ENCODE measurements at places on chromosomes 3 and 15.

- DNase-seq = no peak
Observed at GRCh38 chr3:167031364-167032049, 348.6 kb downstream of the ZBBX start.

GRCh38 chr3:9081184-9081818 lies 118.0 kb upstream of the RAD18 start:
- no peak for DNase-seq

DNA sequence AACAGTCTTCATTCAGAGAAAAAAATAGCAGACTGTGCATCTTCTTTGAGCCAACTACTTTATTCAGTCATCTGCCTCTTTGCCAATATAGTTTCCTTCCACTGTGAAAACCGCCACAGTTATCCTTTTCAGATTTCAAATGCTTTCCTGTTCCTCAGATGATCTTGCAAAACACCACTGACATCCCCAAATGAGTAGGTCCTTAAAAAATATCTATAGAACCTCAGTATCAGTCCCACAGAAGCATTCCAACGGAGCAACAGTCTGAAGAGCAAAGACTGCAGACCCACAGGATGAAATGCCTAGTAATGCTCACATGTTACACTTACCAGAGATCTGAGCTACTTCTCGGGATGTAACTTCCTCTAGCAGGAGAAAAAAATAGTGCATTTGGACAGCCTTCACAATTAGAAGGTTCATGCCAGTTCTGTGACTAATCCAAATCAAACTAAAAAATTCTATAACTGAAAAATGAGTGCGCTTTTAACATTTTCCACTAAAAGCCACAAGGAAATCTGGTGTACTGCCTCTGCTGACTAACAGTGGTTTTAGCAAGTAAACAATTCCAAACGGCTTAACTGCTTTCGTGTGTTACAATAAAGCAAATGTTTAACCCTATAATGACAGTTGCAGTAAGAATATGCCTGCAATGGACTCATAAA lies at the start of gene ANKRD28:
TSS of gene ANKRD28 (minus strand) at position 338 of the 662 bp plus-strand sequence. CDS start 1,458 bp downstream, outside the sequence.
- peak; percentile 83 for DNase-seq

GRCh38 chr3:192434186-192434585 lies 293.2 kb downstream of the FGF12 start:
- no peak for DNase-seq

DNA sequence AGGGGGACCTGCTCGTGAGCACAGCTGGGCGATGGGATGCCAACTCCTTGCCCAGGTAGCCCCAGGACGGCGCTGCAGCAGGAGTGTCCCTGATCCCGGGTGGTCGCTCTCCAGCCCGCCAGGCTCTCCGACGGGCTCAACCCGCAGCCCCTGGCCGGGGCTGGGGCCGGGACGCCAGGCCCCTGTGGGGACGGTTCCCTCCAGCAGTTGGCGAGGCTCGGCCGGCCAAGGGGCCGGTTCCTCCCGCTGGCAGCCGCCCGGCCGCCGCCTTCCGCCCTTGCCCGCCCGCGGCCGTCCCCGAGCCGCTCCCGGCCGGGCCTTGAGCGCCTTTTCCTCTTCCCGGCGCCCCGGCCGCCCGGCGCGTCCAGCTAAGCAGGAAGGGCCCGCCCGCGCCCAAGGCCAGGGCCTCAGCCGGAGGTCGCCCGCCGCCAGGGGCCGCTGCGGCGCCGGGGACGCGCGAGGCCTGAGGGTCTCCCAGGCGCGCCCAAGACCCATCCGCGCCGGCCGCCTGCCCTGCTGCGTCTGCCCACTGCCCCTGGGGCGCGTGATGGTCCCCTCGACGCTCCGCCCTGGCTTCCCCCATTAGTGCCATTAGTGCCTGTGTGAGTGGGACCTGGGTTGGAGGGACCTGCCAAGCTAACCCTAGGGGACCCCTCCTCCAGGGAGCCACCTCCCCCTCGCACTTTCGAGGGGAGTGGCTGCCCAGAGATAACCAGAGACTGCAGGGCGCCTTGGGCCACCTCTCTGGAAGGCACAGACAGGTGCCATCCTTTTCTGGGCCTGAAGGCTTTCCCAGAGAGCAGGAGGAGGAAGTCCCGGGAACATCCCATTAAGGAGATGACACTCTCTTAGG lies 106.4 kb downstream of the FBLN2 start:
- no peak for DNase-seq

GRCh38 chr3:117278424-117279190 lies 569.0 kb downstream of the TUSC7 start:
- peak; percentile 41 for DNase-seq

DNA sequence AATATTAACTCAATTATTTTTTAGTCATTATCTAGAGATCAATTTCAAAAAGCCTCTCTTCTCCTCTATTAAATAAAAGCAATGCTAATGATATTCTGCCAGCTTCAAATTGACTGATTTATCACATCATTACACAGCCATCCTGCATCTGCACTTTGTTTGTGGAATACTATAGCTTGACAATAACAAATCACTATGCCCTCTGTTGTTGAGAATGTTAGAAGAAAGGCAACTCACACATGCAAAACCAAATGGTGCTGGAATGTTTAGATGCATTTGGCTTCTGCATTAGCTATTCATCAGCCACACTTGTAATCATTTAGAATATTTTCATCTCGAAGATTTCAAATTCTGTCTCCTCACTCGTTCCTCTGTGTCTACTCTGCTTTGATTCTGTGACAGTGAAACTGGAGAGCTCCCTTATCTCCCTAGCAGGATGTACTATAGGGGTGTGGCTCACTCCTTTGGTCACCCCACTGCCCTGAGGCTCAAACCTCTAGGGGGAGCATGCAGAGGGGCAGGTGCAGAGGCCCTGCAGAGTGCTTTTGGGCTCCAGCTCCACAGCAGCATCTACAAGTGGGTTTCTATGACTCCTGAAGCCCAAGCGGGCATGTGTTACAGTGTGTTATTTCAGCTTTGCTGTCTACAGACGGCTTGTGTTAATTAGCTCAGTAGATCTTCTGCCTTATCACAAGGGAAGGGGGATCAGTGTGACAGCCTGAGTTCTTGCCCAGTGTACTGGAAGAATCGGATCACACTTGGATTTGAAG lies 454.1 kb upstream of the BCHE start:
- no peak for DNase-seq

DNA sequence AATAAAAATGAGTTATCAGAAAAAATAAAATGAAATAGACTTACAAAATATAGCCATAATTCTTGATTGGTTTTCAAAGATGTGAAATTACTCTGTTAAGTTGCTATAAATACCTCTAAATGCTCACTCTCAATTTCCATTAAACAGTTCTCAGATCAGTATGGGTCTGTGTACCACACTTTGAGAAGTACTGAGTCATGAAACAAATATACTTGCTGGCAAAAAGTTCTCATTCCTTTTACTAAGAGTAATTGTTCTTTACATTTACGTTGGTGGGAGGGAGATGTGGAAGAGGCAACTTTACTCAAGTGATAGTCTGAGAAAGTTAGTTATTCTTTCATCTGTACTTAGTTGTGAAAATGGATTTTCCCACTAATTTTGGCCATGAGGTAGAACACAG lies 96.3 kb downstream of the ZNF385D start:
- peak; percentile 30 for DNase-seq

DNA sequence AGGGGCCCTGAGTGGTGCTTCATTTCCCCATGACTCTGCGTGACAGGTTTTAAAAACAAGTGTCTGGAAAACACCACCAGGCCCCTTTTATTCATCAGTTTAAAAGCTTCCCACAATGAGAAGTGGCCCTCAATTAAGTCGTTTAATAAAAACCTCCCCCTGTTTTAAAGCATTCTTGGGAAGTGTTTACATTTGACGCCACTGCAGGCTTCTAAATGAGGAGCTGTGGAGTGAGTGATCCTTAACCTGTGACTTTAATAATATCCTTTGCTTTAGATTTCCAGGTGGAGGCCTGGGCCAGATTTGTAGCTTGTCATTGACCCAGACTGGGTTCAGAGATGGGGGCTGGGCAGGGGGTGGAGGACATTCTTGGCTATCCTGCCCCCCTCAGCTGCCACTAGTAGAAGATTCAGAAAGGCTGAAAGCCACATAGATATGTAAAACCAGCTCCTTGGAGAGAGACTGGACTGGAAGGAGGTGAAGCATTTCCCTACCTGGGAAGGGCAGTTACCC lies 11.3 kb downstream of the CGNL1 start:
- DNase-seq = no peak

GRCh38 chr3:10783360-10784351 lies 32.4 kb upstream of the SLC6A11 start:
- peak; percentile 18 for DNase-seq

GRCh38 chr3:115246461-115247020 lies 99.5 kb upstream of the ZBTB20 start:
- no peak for DNase-seq

GRCh38 chr3:195865752-195866151 lies 42.6 kb downstream of the TNK2 start:
- DNase-seq = no peak

DNA sequence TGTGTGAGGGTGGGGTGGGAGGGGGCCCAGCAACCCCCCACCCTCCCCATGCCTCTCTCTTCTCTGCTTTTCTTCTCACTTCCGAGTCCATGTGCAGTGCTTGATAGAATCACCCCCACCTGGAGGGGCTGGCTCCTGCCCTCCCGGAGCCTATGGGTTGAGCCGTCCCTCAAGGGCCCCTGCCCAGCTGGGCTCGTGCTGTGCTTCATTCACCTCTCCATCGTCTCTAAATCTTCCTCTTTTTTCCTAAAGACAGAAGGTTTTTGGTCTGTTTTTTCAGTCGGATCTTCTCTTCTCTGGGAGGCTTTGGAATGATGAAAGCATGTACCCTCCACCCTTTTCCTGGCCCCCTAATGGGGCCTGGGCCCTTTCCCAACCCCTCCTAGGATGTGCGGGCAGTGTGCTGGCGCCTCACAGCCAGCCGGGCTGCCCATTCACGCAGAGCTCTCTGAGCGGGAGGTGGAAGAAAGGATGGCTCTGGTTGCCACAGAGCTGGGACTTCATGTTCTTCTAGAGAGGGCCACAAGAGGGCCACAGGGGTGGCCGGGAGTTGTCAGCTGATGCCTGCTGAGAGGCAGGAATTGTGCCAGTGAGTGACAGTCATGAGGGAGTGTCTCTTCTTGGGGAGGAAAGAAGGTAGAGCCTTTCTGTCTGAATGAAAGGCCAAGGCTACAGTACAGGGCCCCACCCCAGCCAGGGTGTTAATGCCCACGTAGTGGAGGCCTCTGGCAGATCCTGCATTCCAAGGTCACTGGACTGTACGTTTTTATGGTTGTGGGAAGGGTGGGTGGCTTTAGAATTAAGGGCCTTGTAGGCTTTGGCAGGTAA lies 8.1 kb downstream of the FAM131A start:
- DNase-seq = no peak

DNA sequence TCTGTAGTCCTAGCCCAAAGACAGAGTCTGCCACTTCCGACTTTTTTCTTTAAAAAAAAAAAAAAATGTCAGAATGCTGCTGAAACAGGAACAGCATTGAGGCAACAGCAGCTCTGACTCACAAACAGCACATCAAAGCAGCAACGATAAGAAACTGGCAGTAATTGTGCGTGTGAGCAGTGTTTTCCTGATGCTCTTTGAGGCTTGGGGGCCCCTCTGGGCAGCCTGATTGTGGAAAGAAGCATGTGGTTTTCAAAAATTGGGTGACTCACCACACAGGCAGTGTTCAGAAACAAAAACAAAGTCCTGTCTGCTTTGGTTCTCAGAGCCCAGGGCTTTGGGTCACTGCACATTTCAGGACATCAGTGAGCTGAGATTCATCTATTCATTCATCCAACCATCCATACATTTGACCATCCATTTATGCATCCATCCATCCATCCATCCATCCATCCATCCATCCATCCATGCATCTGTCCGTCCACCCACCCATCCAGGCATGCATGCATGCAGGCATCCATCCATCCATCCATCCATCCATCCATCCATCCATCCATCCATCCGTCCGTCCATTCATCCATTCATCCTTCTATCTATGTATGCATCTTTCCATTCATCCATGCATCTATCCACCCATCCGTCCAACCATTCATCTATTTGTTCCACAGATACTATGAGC lies 308.4 kb downstream of the RPLP1 start:
- DNase-seq = peak; percentile 17

DNA sequence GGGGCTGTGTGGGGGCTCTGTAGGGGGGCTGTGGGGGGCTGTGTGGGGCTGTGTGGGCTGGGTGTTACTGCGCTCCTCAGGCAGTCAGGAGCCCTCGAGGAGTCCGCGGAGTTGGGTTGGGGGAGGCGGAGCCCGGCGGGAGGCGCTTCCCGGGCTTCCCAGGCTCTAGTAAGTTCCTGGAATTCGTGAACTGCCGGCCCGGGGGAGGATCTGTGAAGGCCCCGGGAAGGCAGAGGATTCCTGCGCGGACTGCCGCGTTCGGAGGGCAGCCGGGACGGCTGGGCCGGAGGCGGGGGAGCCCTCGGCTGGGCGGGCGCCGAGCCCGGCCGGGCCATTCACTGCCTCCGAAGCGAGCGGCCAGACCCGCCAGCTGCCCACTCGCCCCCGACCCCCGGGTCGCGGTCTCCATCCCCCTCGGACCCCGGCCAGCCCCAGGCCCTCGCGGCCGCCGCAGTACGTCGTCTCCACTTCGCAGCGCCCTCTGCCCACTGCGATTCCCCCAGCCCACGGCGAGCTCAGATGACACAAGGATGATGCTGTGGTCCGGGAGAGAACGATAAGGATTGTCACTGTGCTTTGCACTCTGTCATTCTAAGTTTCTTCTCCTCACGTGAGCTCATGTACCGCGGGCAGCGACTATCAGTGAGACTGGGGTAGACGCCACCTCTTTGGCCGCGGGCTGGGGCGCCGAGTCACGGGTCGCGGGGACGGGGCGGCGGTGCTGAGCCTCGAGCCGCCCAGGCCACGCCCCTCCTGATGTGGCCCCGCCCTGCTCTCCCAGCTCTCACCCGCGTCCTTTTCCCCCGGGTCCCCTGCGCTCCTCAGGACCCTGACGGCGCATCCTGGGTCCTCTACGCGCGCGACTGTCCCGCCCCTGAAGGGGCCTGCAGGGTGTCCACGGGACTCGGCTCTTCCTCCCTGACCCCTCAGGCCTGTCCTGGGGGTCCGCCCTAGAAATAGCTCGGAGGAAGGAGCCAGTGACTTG lies 65.3 kb downstream of the KLF13 start:
- peak; percentile 4 for DNase-seq

DNA sequence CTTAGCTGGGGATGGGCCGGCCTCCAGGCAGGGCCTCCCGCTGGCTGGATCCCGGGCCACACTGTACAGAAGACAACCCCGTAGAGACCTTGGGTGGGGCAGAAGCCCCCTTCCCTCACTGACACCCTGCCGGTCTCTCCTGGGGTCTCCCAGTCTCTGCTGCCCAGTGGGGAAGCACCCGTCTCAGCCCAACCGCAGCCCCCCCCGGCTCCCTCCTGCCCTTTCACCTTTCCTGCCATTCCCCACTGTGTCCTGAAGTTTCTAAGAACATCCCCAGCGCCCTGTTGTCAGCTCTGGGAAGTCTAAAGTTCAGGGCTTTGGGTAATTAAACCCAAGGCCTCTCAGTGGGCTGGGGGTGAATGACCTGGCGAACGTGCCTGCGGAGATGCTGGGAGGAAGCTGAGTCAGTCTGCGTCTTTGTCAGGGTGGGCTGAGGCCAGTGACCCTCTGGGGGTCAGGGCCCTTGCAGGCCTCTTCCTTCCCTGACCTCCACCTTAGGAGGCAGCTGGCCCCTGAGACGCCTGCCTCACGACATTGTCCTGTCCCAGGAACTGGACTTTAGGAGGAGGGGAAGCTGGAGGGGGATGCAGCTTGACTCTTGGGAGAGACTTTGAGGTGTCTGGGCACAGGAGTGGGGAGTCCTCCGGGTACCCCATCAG lies 1.4 kb upstream of the SLC51A start:
- no peak for DNase-seq

- DNase-seq = no peak
Observed at GRCh38 chr3:73326396-73326795, 264.9 kb downstream of the EBLN2 start.

- DNase-seq = no peak
Observed at GRCh38 chr15:92073044-92073785, 219.7 kb downstream of the SLCO3A1 start.

GRCh38 chr3:196502775-196503195 lies 783 bp downstream of the RNF168 start:
- DNase-seq = peak; percentile 67

Data from Panc1 (cell line).